ENCODE measurements at places on chromosomes 1 and 21.
A peak's percentile ranks its signal among the peaks of the same experiment; 100 is the strongest.

DNA sequence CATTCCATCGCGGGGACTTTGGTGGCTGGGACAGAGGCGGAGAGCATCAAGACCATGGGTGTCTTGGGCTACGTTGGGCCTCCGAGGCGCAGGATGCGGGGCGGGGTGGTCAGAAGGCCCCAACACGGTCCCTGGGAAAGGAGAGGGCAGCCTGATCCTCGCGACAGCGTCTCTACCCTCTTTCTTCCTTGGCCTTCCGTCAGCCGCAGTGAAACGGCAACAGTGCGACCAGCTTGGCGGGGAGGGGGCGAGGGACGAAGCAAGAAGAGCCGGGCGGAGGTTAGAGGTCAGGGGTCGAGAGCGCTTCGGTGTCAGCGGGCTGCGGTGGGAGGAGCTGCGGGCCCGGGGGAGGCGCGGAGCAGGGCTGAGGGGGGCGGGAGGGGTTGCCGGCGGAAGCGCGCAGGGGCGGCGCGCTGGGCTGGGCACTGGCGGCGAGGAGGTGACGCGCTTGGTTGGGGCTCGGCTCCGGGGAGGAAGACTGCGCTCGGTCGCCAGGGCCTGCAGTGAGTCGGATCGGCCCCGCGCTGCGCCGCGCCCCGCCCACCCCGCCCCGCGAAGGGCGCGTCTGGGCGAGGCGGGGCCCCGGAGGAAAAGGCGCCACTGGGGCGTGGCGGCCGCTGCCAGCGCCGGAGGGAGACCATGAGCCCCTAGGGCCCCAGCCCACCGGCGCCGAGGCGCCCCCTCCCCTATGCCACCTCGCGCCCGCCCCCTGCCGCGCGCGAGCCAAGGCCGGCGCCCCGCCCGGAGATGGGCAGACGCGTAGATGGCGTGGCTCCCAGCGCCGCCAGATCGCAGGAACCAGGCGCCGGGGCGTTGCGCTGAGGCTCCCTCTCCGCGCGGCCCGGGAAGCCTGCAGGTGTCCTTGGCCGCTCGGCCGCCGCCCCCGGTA lies at the start of gene KCNC4:
TSS of gene KCNC4 (plus strand) at position 600 of the 889 bp plus-strand sequence. CDS start 1,186 bp downstream, outside the sequence.
- peak; percentile 93 for DNase-seq

- no peak for DNase-seq
These were observed 796.2 kb downstream of the PLA2G4A start for GRCh38 chr1:187624812-187625545.

GRCh38 chr21:36471254-36471723 lies 8.6 kb downstream of the CLDN14 start:
- DNase-seq: no peak

GRCh38 chr1:34655206-34655874 lies 99.5 kb upstream of the GJB5 start:
- DNase-seq: no peak

DNA sequence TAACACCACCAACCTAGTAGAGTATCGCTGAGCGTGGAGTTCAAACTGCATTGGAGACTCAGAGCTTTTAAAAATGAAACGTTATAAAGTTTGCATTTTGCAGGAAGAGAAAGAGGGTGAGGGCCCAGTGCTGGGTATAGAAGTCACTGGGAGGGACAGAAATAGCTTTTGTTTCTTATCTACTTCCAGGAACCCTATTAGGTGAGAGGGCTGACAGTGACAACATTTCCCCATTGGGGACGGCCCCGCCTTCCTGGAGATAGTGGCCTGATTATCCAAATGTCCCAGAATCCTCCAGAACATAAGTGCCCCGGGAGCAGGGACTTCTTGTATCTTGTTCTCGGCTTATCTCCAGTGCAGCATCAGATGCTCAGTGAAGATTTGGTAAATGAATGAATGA lies 574.9 kb downstream of the PTPRU start:
- DNase-seq: no peak

DNA sequence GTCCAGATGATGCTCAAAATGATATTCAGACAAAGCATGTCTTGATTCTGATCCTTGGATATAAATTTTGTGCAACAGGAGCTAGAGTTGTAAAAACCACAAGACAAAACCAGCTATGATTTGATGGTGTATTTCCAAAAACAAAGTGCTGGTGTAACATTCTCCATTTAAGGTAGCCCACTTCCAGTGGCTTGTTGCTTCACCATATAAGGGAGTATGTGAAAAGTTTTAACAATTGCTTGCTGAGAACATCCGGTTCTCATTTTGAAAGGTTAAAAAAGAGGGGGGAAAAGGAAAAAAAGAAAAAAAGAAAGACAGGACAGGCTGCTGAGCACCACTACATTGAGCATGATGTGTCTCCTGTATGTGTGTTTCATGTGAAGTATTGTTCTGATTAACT lies 123.6 kb downstream of the MACF1 start:
- no peak for DNase-seq

DNA sequence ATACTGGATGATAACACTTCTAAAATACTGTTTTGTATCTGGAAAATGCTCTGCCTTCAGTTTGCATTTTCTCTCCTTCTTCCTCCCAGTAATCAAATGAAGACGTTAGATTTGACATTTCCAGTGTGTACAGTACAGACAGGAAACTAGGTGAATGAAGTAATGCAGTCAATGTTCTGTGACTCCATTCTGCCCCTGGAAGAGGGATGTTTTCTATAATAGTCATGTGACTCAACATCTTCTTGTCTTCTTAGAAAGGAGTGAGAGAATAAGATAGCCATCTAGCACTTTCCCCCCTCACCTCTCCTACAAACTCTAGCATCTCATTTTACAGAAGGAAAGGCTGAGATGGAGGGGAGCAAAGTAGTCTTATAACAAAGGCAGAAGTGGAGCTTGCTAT lies 77.6 kb downstream of the DDR2 start:
- no peak for DNase-seq

- DNase-seq: peak; percentile 92
These were observed 57.3 kb downstream of the MAB21L3 start for GRCh38 chr1:116168277-116169032.

Measured in suppressor macrophage treated with lipopolysaccharide for 1 hour (primary cell).